ENCODE measurements at places on chromosomes 3 and 15.

DNA sequence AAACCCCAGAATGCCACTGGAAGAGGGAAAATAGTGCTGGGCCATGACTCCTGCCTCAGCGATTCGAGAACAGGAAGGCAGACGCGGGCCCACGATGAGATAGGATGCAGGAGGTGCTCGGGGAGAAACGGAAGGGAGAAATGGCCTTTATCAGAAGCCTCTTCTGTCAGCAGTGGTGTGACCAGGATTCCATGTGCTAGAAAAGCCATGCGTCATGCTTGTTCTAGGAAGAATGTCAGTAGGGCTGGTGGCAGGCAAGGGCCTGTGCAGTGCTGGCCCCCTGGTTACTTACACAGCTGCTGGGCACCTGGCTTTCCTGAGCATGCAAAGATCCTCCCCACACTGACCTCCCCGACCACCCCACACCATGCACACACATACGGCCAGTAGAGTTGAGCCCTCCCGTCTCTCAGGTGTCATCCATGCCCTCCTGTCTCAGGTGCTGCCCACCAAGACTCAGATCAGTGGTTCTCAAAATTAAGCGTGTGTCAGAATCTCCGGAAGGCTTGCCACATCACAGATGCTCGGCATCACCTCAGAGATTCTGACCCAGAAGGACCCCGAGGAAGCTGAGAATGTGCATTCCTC lies 106.7 kb downstream of the ADAMTS17 start:
- no peak for DNase-seq
- no peak overlapping the region for H3K4me3 ChIP-seq
- no peaks in the 10 kb centered on the region for H3K27me3 ChIP-seq
- H3K36me3 ChIP-seq = no peaks in the 10 kb centered on the region

- no peak overlapping the region for H3K27ac ChIP-seq
- no peak overlapping the region for H3K4me3 ChIP-seq
- H3K36me3 ChIP-seq = no peaks in the 10 kb centered on the region
- DNase-seq = no peak
- no peaks in the 10 kb centered on the region for H3K4me1 ChIP-seq
These were observed 263.3 kb downstream of the PTPRG start for GRCh38 chr3:61824553-61825135.

- H3K27me3 ChIP-seq = no peaks in the 10 kb centered on the region
- no peak overlapping the region for H3K27ac ChIP-seq
- H3K4me3 ChIP-seq = no peak overlapping the region
- no peaks in the 10 kb centered on the region for H3K36me3 ChIP-seq
- H3K4me1 ChIP-seq = no peaks in the 10 kb centered on the region
- no peak for DNase-seq
These were observed 134.2 kb upstream of the NSMCE3 start for GRCh38 chr15:29403772-29404171.

- no peaks in the 10 kb centered on the region for H3K4me1 ChIP-seq
- H3K27me3 ChIP-seq = no peaks in the 10 kb centered on the region
- no peak for DNase-seq
- no peak overlapping the region for H3K27ac ChIP-seq
These were observed 15.1 kb downstream of the APOD start for GRCh38 chr3:195568630-195569029.

DNA sequence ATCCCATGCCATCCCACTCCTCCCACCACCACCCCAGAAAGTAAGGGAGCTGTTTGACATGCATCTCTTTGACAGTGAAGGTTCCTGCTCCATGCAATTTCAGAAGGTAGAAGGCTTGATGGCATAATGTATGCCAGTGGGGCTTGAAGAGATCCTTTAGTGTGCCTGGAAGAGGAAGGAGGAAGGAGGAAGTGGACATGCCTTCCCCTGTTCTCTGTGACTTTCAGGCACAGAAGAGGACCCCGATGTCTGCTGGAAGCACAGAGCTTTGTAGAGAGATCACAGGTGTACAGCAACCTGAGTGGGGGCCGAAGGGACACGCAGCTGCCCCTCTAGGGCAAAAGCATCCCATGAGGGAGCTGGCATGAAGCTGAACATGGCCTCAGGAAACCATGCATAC lies 171.6 kb downstream of the CD47 start:
- no peaks in the 10 kb centered on the region for H3K4me1 ChIP-seq
- H3K4me3 ChIP-seq = no peak overlapping the region
- H3K27me3 ChIP-seq = no peaks in the 10 kb centered on the region
- no peaks in the 10 kb centered on the region for H3K36me3 ChIP-seq
- DNase-seq = no peak
- H3K27ac ChIP-seq = no peak overlapping the region

DNA sequence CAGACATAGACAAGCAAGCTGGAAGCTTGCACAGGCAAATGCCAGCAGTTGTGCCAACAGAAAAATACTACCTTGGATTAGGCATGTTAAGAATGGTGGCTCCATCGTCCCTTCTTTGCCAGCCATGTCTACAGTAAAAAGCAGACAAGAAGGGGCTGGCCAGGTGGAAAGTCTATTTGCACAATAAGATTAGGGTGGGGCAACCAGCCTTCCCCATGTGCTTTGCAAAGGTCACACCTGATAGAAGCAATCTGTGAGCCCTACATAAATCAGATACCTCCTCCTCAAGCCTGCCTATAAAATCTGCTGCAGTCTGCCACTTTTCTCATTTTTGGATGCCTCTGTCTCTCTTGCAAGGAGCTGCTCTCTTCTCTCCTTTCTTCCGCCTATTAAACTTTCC lies 555.9 kb downstream of the RSL24D1 start:
- DNase-seq = no peak
- no peaks in the 10 kb centered on the region for H3K4me1 ChIP-seq
- no peak overlapping the region for H3K4me3 ChIP-seq
- no peaks in the 10 kb centered on the region for H3K27me3 ChIP-seq
